ENCODE measurements at places on chromosomes 1 and 21.
A peak's percentile ranks its signal among the peaks of the same experiment; 100 is the strongest.

DNA sequence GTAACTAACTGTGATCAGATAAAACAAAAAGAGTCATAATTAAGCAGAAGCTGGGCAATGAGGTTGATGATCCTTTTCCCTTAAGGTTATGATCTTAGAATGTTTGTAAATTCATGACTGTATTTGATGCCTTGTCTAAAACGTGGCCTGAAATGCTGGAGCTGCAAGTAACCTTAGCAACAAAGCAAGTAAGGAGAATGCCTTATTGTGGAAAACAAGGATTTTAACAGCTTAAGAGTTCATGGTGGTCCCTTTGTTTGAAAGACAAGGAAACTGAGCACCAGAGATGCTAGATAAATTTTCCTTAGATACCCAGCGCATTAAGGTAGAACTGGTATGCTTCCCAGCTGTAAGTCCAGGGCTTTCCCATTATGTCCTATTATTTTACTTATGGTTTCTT lies 25.7 kb upstream of the XPR1 start:
- no peak for DNase-seq

DNA sequence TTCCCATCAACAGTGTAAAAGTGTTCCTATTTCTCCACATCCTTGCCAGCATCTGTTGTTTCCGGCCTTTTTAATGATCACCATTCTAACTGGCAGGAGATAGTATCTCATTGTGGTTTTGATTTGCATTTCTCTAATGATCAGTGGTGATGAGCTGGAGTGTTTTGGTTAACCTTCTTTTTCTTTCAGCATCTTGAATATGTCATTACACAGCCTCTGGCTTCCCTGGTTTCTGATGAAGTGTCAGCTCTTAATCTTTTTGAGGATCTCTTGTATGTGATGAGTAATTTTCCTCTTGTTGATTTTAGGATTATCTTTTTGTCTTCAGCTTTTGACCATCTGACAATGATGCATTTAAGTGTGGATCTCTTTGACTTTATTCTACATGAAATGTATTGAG lies 133.2 kb upstream of the GRIK3 start:
- DNase-seq, result no peak

DNA sequence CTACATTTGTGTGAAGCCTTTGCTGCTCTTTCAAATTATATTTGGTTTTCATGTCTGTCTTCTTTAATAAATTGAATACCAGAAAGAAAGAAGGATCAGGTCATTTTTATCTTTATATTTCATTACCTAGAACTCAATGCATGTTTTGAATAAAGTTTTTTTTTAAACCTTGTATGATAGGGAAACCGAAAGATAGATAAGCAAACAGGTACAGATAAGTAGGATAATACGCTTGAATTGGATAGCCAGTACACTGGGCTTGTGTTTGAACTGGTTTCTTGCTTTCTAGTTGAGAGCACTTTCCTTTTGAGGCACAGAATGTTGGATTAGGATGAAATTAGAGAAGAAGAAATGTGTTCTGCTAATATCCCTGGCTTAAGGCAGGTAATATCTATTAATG lies 46.9 kb downstream of the PKN2 start:
- no peak for DNase-seq

- DNase-seq, result peak; percentile 23
Measured at GRCh38 chr1:110674337-110675059, at the start of gene KCNA3. KCNA3 (minus strand) TSS chr1:110674940; CDS start chr1:110674809, 131 bp downstream.

- DNase-seq, result no peak
Measured at GRCh38 chr1:235908742-235909520, 42.2 kb upstream of the LYST start.

DNA sequence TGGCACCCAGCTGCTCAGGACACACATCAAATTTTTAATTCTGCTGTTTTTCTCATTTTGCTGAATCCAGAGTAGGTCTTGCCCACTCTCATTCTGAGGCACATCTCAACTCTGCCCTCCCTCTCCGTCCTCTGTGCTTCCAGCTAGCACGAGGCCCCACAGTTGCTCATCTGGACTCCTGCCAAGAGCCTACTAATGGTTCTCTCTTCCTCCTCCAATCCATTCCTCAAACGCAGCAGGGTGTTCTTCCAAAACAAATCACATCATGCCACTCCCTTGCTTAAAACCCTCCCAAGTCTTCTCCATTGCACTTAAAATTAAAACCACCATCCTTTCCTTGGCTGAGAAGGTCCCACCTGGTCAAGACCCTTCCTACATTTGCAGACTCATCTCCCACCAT lies 49.8 kb upstream of the SCAF4 start:
- DNase-seq, result no peak

DNA sequence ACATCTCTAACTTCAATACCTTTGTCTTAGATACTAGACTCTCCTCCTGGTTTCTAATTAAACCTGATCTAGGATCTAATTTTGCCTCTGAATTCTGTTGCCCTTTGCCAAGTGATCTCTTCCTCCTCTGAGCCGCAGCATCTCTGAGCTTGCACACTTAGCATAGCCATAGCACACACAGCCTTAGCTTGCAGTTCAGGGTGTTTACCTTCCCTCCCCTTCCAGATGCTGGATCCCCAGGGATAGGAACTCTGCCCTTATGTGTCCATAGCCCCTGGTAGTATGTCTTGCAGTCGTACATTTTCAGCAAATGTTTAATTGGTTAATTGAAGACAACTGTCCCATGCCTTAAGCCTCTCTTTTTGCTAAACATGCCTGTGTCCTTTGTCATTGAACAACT lies 30.3 kb downstream of the SELL start:
- no peak for DNase-seq

GRCh38 chr1:157400766-157401165 lies 151.5 kb downstream of the FCRL5 start:
- no peak for DNase-seq

- no peak for DNase-seq
Measured at GRCh38 chr1:9317591-9318417, 25.1 kb downstream of the SPSB1 start.

- no peak for DNase-seq
Measured at GRCh38 chr1:195054217-195054687, 1554.0 kb downstream of the KCNT2 start.

DNA sequence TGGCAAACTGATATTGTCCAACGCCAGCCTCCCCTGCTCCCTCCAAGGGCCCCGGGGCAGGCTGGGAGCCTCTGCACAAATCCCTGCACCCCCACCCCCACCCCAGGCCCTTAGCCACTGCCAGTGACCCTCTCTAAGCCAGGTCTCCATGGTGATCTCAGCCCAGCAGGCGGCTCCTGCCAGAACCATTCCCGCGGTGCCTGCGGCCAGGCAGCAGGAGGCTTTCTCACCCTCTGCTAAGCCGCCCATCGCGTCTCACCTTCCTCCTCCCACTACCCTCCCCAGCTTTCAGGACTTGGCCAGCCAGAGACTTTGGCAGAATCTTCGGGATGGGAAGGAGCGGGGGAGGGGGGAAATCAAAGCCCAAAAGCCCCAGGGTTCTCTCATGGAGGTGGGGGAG lies 46.8 kb upstream of the WASF2 start:
- no peak for DNase-seq

GRCh38 chr21:42135386-42136052 lies 64.4 kb downstream of the UMODL1 start:
- DNase-seq, result no peak

- DNase-seq, result no peak
Measured at GRCh38 chr1:38062361-38063288, 16.0 kb upstream of the POU3F1 start.

DNA sequence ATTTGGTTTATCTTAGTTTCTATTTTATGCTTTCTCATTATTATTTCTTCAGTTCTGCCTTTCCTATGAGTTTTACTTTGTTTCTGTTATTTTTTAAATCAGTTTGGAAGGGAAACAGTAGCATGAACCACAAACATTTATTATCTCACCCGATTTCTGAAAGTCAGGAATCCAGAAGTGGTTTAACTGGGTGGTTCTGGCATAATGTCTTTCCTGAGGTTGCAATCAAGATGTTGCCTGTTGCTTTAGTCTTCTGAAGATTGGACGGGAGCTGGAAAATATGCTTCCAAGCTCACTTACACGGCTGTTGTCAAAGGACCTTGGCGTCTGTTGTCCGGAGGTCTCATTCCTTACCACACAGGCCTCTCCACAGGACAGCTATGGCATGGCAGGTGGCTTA lies 50.4 kb downstream of the SNRPE start:
- DNase-seq, result no peak

DNA sequence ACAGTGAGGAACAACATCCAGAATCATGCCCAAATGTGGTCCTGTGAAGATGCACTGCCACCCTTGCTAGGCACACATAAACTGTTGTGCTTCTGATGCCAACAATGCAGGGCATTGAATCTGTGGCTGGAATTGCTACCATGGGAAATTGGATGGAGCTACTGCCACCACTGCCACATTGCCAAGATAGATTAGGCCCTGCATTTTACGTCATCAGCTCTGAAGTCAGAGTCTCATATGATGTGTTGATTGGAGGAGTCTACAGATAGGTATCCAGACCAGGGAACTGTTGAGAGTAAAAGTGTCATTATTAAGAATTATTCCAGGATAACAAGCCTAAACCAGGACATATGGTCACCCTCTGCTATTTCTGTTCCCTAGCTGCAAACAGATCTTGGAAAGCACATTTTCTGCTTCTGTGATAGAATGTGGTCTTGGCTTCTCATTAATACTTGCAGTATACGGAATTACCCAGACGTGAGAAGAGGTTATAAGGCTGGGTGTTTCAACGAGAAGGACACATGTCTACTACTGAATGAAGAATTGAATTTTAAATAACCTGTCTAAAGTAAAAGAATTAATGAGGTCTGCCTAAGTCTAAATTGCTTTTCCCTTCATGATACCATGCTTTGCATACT lies 106.6 kb downstream of the TNNI3K start:
- no peak for DNase-seq

- no peak for DNase-seq
Measured at GRCh38 chr1:232899268-232899667, 51.1 kb upstream of the NTPCR start.

DNA sequence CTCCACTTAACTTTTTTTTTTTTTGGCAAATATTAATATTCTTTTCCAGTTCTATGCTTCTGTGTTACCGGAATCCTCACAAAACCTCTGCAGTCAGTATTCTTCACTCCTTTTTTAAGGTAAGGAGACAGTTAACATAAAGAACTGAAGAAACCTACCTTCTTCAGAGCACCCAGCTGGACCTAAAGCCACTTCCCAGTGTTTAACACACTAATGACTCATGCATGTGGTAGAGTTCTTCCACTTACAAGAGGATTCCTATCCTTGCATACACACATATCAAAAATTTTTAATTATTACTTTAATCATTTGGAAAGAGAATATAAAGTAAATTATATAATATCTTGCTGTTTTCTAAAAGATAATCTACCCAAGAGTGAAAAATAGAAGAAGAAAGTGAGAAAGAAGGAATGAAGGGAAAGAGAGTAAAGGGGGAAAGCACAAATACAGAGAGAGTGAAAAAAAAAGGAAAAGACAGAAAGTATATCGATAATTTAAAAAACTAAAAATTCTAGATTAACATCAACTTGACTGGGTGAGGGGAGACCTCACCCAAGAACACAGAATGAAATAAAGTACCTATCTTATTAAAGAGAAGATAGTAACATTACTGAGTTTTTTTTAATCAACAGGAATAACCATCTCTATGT lies 54.9 kb downstream of the ENAH start:
- no peak for DNase-seq

DNA sequence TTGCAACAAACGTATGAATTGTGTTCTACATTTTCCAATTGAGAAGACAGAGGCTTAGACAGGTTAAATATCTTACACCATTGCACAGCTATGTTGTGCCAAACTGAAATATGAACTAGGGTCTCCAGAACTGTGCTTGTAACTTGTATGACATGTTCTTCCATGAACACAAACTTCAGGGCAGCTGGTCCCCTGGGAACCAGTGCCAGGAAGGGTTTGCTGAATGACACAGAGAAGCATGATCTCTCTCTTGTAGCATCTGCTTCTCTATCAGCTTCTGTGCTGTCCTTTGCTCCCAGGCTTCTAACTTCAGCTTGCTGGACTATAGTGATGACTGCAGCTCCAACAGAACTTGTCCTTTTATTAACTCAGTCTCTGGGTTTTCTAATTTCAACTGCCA lies 385.5 kb downstream of the SIPA1L2 start:
- DNase-seq, result no peak

DNA sequence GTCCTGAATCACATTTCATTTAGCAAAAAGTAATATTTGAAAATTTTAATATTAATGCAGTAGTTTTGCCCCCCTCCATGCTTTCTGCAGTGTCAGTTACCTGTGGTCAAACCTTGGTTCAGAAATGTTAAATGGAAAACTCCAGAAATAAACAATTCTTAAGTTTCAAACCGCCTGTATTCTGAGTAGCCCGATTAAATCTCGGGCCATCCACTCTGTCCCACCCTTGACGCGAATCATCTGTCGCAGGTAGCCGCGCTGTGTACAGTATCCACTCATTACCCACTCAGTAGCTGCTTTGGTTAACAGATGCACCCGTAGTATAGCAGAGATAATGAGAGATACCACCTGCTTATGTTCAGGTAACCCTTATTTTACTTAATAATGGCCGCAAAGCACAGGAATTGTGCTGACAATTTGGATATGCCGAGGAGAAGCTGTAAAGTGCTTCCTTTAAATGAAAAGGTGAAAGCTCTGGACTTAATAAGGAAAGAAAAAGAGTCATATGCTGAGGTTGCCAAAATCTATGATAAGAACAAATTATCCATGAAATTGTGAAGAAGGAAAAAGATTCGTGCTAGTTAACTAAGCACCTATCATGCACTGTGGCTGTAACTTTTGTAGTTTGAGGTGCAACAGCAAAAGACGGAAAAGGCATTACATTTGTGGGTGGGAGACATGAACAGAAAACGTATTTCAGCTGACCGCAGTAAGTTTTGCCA lies 889 bp upstream of the SCYL3 start:
- no peak for DNase-seq

- no peak for DNase-seq
Measured at GRCh38 chr21:46480466-46480865, 21.8 kb downstream of the DIP2A start.

DNA sequence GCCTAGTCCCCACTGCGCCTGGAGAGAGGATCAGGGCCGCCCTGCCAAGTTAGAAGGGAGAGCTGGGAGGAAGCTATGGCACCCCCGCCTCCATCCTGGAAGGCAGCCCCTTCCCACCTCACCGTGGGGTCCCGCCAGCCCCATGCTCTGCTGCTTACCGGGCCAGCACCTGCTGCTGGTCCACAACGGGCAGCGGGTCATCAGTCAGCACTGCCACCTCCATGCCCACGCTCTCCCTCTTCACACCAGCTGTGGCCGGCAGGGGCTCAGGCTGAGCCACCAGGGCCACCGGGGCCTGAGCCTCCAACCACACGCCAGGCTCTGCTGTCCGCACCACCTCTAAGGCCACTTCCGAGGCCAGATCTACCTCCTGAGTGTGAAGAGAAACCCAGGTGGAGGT lies 23.5 kb upstream of the DDOST start:
- no peak for DNase-seq

DNA sequence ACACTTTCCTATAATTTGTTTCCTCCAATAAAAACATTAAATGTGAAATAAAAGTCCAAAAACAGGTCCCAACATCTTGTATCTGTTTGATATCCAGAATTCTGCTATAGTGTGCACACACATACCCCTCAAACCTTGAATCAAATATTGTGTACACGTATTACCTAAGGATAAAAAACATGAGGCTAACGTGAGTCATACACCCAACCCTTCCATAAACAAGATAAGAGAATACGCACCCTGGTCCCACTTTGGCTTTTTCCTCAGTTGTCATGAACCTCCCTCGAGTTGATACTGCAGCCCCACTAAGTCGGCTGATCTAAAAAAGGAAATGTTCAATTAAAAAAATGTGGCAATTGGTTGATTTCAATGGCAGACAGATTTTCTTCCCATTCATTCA lies 5.2 kb downstream of the KHDC4 start:
- no peak for DNase-seq
